ENCODE measurements at places on chromosomes 11 and 22.

DNA sequence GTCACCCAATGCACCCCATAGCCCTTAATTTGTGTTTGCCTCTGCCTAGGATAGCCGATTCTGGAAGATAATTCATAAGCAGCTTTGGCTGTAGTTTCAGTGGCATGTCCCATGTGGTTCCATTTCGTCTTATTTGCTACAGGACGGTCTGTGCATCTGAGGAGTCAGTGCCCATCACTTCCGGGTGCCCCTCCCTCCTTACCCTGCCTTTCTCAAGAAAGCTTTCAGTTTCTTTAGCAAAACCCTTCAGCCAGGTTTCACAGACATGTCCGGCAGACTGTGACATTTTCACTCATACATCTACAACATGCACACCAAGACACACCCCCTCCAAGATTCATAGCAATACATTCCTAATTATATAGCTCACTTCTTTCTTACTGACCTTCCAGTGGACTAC is 14.3 kb downstream of the TP53AIP1 start:
- DNase-seq = no peak

DNA sequence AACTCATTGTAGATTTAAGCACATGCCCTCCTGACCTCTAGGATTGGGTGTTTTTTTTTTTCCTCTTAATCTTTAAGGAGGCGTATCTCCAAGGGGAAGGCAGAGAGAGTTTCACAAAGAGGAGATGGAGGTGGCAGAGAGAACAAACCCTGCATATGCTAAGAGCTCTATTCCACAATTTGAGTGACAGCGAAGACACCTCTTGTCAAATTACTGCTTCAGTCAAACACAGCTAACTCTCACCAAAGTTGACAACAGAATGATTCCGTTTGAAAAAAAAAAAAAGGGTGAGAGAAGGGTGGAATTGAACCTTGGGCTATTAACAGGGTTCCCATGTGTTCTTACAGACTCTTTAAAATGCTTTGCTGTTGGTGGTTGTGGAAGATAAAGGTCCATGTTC is 112.6 kb downstream of the NXPE2 start:
- peak; percentile 49 for DNase-seq

DNA sequence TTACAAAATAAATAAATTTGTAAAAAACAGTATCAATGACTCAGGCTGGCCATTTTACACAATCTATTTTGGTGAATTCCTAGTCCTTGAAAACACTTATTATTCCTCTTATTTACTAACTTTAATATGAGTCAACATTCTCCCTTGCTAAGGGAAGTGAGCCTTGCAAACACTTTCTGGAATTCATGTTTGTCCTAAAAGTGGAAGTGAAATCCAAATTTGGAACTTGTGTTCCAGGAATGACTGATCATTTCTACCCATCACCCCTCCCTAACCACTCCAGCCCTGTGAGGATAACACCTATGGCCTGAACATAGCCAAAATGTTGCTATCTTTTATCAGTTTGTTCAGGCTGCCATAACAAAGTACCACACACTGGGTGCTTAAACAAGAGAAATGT is 83.1 kb downstream of the OR5AK2 start:
- DNase-seq = no peak

- DNase-seq = no peak
Measured at GRCh38 chr11:102620818-102621561, 4.1 kb downstream of the MMP20 start.

- no peak for DNase-seq
Measured at GRCh38 chr22:32810555-32811133, 9.1 kb downstream of the TIMP3 start.

- no peak for DNase-seq
Measured at GRCh38 chr11:118170882-118171268, 5.6 kb downstream of the SCN2B start.

All from putamen (tissue), 1 donor.